SJSA1 (cell line): ENCODE measurements at places on chromosomes 1 and 21. TPM values are rescaled to one million over a fixed set of nuclear protein-coding genes. Genes with fewer than 3 reads are reported as not detected.

Gene SLC16A4
- 7.0 and 17.4 TPM in 2 replicates for total RNA-seq

Gene BSND
- total RNA-seq: not detected in 2 replicates

Gene TSEN15
- 123 and 129 TPM in 2 replicates for total RNA-seq

Gene FNDC5
- 0.47 and 0.84 TPM in 2 replicates for total RNA-seq

Gene NCAM2
- total RNA-seq: not detected in 2 replicates

Gene TNNI3K
- total RNA-seq: not detected in 2 replicates

Gene LCE3D
- total RNA-seq: not detected in 2 replicates

Gene NUAK2
- 2.9 and 5.8 TPM in 2 replicates for total RNA-seq

Gene AMPD1
- total RNA-seq: not detected in 2 replicates

Gene OR14K1
- not detected in 2 replicates for total RNA-seq

Gene NUP210L
- total RNA-seq: not detected in 2 replicates

Gene EVA1C
- total RNA-seq: 13.4 and 19.6 TPM in 2 replicates

Gene SUCO
- total RNA-seq: 24.1 and 26.1 TPM in 2 replicates

Gene PDC
- total RNA-seq: not detected in 2 replicates

Gene ZNF648
- total RNA-seq: not detected in 2 replicates

Gene LGR6
- not detected in 2 replicates for total RNA-seq

- DNase-seq: no peak
Measured at GRCh38 chr1:203223012-203223775, 6.3 kb downstream of the CHIT1 start.

DNA sequence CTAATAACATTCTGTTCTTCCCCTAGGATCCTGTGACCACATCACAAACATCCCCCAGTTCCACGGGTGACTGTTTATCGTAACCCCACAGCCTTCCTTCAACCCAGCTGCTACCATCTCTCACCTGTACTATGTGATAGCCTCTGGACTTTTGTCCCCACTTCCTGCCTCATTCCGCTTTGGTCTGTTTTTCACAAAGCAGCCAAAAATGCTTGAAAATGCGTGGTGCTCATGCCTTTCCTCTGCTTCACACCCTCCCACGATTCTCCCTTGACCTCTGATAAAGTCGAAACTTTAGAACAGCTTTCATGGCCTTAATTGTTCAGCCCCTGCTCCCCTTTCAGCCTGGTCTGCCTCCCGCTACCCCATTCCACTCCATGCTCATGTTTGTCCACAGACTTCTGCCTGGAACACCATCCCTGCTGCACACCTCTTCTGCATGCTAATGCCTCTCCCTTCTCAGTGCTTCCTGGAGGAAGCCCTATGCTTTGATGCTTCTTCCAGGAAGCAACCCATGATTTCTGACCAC lies 165.6 kb downstream of the PLPP3 start:
- no peak for DNase-seq

GRCh38 chr21:43211072-43211759 lies 42.4 kb downstream of the CRYAA start:
- DNase-seq: peak; percentile 45

DNA sequence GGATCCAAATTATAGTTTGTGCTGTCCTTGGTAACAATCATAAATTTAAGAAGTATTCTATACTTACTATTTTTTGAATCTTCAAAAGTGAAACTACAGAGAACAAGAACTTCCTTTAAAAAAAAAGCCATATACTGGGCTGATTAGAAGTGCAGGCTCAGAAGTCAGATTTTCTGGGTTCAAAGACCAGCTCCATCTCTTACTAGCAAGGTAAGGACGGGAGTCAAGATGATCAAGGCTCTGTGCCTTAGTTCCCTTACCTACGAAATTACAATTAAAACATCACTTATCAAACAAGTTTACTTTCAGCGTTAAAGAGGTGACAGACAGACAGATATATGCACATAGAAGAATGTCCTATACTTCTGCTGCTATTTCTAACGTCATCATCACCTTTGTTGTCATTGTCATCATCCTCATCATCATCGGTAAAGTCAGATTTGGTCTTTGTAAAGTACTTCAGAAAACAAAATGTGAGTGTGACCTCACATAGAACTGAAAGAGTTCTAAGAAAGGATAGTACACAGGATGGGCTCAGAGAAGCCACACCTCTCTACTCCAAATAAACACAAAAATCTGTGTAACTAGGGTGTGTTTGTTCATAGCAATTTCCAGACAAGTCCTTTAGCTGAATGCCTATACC lies 178.7 kb downstream of the VAV3 start:
- no peak for DNase-seq

DNA sequence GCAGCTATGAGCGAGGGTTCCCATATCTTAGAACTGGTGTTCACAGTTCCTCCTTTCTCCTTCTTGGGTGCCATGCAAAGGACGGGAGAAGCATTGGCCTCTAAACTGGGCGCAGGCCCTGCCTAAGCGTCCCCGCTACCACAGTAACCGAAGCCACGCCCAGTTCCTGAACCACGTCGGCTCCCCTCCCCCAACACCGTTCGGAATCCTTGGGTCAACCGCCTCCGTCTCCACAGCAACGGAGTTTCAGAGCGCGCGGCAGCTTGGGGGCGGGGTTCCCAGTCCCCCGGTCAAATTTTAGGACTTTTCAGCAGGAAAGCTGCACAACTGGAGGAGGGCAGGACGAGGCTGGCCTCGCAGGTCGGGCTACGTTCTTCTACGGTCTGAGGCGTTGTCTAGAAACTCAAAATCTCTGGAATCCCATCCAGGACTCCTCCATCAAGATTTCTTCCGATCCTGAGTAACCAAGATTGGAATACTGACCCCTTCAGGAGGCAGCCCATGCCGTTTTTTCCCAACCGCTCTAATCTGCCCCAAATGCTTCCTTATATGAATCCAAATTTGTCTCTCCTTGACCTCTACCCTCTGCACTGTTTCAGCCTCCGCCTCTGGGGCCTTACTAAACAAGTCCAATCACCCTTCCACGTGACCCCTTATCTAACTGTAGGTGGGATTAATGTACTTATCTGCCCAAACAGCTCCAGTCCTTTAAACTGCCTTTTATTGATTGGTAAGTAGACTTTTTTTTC lies at the start of gene SPAG17:
Gene SPAG17, minus strand, starts transcription at position 145 of the 749 bp plus-strand sequence. Its CDS starts 71 bp downstream, at position 74.
- no peak for DNase-seq

DNA sequence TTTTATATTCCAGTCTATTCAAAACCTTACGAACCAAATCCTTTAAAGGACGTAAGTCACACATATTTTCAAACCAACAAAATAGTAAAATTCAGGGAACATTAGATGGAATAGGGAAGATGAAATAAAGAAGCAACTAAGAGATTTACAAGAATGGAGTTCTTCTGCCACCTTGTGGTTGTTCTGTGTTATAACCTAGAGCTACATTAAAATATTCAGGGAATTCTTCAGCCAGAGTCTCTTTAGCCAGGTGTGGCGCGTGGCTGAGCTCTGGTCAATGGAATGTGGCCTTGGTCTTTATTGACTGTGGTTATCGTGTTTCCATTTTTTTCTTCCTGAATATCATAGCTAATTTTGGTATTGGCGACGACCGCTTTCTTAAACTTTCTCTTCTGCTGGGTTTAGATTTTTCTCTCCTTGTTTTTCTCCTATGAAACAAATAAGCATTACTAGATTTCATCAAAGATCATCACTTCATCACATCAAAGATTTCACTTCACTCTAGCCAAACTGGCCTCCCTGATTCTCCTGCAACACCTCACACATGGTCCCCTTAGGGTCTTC lies 221.3 kb downstream of the MRPL39 start:
- DNase-seq: peak; percentile 43

- DNase-seq: peak; percentile 12
Measured at GRCh38 chr1:204837440-204838084, 33.1 kb upstream of the NFASC start.

GRCh38 chr1:34928066-34928696 lies 1.3 kb downstream of the DLGAP3 start:
- no peak for DNase-seq

- no peak for DNase-seq
Measured at GRCh38 chr1:193806079-193807048, 620.0 kb upstream of the B3GALT2 start.

GRCh38 chr1:96487971-96488370 lies 233.6 kb upstream of the PTBP2 start:
- no peak for DNase-seq

- no peak for DNase-seq
Measured at GRCh38 chr1:209513226-209513625, 70.3 kb upstream of the CAMK1G start.

GRCh38 chr1:240666568-240667198 lies 54.7 kb upstream of the GREM2 start:
- DNase-seq: no peak

- no peak for DNase-seq
Measured at GRCh38 chr21:41974752-41975053, 20.9 kb upstream of the C2CD2 start.

DNA sequence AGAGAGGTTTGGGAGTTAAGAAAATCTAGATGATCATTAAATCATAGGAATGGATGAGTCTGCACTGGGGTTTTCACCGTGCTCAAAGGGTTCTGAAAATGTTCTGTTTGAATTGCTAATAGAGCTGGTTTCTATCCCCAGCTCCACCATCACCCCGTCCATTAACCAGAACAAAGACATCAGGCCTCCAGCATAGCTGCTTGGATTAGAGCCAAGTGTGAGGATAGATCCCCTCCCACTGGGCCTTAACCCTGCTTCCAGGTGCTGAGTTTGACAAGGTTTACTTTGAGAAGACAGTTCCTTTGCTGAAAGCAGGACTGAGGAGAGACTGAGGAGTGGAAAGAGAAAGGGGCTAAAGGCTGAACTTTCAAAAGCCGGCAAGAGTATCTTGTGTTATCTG lies 48.3 kb downstream of the MPZL1 start:
- no peak for DNase-seq

DNA sequence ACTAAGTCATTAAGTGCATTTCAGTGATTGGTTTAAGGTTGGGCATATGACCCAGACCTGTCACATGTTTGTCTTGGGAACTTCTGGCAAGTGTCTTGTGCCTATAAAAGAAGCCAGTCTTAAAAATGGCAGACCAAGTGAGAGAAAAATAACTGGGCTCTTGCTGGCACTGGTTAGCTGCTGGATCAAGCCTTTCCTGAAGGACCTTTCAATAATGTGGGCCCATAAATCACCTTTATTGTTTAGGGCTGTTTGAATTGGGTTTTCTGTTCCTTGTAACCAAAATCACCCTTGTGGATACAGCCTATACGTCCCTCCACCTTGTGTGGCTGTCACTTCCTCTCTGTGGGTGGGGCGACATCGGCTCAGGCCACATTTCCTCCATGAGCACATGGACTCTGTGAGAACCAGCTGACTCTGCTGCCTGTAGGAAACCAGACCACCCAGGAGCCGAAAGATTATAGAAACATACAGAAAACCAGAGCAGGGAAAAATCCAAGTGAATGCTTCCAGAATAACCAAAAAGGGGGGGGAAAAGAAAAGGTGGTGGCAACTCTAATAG lies 25.6 kb upstream of the WNT4 start:
- no peak for DNase-seq

DNA sequence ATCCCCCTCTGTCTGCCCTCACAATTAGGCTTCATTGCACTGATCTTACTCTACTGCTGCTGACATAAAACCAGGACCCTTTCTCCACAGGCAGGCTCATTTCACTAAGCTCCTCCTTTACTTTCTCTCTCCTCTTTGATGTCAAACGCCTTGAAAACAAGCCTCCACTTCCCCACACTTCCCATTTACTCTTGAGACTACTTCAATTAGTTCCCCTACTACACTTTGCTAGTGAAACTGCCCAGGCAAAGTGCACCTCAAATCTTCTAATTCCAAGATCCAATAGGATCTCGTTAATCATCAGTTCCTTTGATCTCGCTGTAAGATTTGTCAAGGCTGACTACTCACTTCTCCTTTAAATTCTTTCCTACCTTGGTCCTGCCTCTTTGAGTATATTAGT lies 5.9 kb upstream of the CDC20 start:
- no peak for DNase-seq

DNA sequence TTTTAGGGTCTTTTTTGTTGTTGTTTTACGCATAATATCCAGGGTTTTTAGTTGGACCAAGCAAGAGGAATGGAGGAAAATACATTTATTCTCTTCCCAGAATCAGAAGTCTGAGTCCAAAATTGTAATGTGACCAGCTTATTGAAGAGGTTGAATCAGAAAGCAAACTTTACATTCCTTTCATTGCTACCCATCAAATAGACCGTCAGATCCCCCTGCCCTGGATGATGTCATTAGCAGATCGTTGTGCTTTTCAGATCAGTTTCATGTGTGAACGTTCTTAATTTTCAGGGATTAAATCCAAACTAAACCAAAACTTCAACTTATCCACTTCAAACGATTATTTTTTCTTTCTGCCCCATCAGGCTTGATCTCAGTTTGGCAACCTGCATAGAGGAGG lies 85.7 kb upstream of the NGF start:
- no peak for DNase-seq

- DNase-seq: no peak
Measured at GRCh38 chr1:61732726-61733125, 7.8 kb upstream of the TM2D1 start.

DNA sequence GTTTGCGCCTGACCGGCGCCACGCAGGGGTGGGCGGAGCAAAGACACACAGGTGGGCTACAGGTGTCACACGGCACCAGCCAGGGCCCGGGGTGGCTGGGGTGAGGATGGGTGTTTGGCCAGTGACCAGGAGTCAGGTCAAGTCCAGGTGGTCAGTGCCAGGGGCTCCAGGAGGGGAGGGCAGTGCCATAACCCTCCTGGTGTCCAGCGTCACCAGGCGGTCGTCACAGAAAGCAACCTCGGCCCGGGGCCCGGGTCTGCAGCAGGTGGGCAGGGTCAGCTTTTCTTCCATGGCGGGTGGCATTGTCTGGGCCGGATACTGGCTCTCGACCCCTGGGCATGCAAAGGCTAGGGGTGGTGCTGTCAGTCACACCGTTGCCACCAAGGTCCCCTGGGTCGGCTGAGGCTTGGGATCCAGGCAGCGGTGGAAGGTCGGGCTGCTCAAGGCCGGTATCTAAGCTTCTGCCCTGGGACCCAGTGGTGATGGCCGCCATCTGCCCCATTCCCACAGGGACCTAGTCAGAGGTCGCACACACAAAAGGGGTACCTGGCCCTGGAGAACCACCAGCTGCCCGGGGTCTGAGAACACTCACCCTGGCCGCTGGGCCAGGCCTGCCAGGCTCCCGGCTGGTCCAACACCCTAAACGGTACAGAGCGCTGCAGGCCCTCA lies 1.8 kb downstream of the FNDC10 start:
- no peak for DNase-seq

DNA sequence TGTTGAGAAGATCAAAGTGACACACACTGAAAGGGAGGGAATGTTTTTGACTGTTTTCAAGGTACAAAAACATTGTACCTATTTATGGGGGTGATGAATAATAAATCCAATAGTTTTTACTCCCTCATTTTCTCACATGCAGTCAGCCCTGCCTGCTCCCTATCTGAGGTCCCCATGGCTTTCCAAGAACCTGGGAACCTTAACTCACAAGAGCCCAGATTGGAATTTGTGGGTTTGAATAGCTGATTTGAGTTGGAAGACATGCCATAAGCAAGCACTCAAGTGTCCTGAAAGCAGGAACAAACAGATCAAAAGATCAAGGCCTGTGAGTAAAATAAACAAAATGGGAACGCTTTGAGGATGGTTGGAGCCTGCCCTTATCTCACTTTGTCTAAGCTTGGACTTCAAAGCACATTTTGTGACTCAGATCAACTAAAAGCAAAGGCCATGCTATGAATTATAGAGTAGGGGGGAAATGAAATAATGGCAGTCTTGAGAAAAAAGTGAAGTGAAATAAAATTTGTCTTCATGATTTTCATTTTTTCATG lies 136.6 kb downstream of the LYPLAL1 start:
- DNase-seq: no peak

GRCh38 chr1:181120924-181121323 lies 32.4 kb downstream of the IER5 start:
- DNase-seq: no peak
